ENCODE measurements at places on chromosomes 13 and 19.

GRCh38 chr13:20940083-20940482 is 37.5 kb upstream of the XPO4 start:
- no peak for DNase-seq

- no peak for DNase-seq
Measured at GRCh38 chr13:34647379-34648150, 294.5 kb upstream of the NBEA start.

- DNase-seq = no peak
Measured at GRCh38 chr13:95319551-95320274, 18.5 kb upstream of the ABCC4 start.

- DNase-seq = no peak
Measured at GRCh38 chr13:100022798-100023197, 41.2 kb downstream of the ZIC2 start.

- no peak for DNase-seq
Measured at GRCh38 chr19:35805526-35806102, 7.0 kb downstream of the PRODH2 start.

GRCh38 chr13:98222081-98222554 is 45.0 kb upstream of the RNF113B start:
- DNase-seq = no peak

GRCh38 chr13:91056746-91057145 is 290.7 kb upstream of the MIR17HG start:
- DNase-seq = no peak

- DNase-seq = no peak
Measured at GRCh38 chr19:11944656-11945055, 19.7 kb downstream of the ZNF700 start.

DNA sequence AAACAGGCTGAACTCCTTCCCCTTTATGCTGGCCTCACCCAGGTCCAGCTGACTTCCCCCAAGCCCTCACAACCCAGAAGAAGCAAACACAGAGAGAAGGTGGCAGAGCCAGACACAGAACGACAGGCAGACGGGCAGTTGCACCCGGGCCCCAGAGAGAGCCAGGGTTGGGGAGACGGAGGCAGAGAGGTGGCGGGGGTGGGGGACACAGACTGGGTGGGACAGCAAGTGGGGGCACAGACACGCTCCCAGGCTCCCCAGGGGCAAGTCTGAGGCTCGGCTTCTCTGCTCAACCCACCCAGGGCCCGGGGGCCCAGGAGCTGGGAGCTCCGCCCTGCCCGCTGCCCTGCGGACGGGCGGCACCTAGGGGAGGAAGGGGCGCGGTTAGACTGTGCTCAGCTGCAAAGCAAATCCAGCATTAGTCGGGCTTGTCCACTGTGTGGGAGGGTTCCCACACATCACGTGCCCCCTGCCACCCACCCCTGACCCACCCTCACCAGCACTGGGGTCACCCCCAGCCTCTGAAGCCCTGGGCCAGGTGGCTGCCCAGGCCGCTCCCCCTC is 31.3 kb upstream of the ASF1B start:
- peak; percentile 40 for DNase-seq

- DNase-seq = peak; percentile 34
Measured at GRCh38 chr19:1401138-1401888, at the start of gene GAMT. TSS of gene GAMT (minus strand) at chr19:1401542. CDS start at chr19:1401476, 66 bp downstream.

DNA sequence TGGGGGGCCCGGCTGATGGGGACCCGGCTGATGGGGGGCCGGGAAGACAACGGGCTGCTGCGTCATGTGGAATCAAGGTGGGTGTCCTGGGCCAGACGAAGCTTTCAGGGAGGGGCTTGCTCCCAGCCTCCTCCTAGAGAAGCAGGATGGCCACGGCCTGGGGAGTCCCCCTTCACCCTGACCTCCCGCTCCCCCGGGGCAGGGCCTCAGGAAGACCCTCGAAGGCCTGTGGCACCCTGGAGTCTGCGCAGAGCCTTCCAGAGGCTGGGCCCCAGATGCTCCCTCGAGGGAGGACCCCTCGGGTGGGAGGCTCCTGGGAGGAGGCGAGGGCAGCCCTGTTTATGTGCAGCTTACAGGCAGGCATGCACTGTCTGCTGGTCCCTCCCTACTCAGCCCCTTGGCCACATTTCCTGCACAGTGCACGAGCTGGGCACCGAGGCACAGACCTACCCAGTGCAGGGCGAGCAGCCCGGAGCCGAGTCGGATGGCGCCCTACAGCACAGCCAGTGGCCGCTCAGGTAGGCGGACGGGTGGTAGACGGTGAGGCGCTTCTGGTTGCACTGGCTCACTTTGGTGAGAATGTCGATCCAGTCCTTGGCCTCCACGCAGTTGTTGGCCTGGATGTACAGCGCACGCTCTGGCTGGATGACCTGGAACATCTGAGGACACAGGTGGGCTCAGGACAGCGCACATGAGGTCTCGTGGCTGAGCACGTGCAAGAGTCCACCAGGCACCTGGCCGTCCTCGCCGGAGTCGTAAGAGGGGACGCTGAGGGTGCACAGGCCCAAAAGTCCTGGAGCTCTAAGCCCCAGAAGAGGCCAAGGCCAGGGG is 22.4 kb upstream of the C13orf46 start:
- DNase-seq = no peak

DNA sequence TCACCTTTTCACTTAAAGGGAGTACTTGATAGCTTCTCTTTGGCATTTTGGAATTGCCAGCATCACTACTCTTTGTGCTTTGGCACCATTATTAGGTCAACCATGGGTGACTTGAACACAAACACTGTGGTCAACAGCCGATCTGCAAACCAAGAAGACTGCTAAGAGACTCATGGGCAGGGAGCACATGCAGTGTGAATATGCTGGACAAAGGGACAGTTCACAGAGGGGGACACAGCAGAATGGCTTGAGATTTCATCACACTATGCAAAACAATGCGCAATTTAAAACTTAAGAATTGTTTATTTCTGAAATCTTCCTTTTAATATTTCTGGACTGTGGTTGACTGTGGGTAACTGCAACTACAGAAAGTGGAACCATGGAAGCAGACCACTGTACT is 64.4 kb downstream of the LMO7 start:
- DNase-seq = no peak

- no peak for DNase-seq
Measured at GRCh38 chr13:111304041-111304544, 16.3 kb upstream of the TEX29 start.

DNA sequence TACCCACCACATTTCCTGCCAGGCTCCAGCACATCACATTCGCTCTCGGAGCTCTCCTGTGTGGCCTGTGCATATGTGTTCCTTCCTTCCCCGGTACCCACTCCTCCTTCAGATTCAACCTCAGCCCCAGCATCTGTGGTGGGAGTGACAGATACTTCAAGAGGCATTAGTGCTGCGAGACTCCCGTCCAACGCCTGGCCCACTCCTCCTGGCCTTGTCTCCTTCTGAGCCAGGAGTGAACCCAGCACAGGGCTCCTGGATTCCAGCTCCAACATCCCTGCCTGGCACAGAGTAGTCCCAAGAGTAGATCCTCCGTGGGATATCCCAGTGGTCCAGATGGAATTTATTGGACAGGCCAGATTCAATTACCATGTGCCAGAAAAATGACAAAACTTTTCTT is 55.9 kb downstream of the SACS start:
- DNase-seq = no peak

GRCh38 chr19:14758816-14759215 is 19.5 kb downstream of the ADGRE2 start:
- DNase-seq = no peak

- no peak for DNase-seq
Measured at GRCh38 chr13:38430796-38431195, 81.1 kb downstream of the UFM1 start.

- DNase-seq = no peak
Measured at GRCh38 chr13:97403893-97404750, 29.8 kb upstream of the RAP2A start.

- DNase-seq = peak; percentile 27
Measured at GRCh38 chr13:23960566-23961156, 63.4 kb upstream of the C1QTNF9B start.

GRCh38 chr19:2848616-2849015 is 7.3 kb downstream of the ZNF555 start:
- DNase-seq = no peak

DNA sequence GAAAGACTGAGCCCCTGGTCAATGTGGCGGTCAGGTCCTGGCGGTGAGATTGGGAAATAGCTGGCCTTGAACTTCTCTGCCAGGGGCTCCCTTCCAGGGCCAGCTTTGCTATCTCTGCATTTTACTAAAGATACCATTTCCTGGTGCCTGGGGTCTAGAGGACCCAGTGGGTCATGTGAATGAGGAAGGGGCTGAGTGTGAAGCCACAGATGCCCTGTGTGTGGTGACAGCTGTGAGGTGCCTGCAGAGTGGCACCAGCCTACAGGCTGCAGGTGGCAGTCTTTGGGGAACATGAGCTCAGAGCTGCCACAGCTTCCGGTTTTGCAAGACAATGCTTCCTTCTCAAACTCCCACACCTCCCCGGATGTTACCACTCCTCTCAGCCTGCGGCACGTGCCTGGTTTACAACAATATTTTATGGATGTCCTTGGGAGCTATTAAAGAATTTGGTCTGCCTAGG is 5.2 kb upstream of the MLNR start:
- peak; percentile 75 for DNase-seq

- no peak for DNase-seq
Measured at GRCh38 chr13:44363631-44364344, 9.8 kb upstream of the SERP2 start.

DNA sequence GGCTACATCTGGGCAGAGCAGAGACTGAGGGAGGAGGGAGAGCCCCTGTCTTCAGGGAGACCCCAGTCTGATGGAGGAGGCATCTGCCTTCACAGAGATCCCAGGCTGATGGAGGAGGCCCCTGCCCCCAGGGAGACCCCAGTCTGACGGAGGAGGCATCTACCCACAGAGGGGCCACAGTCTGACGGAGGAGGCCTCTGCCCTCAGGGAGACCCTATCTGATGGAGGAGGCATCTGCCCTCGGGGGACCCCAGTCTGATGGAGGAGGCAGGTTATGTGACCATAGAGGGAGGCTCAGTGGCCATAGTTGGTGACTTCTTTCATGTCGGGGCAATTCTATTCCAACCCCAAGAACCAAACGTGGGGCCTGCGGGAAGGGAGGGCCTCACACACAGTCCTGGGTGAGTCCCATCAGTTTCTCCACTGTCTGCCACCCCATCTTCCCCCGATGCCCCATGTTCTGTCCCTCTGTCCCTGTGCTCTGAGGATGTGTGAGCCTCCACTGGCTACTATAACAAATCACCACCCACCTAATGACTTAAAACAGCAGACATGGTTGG is 14.3 kb downstream of the MISP start:
- no peak for DNase-seq

GRCh38 chr19:10206226-10206885 is 11.6 kb upstream of the DNMT1 start:
- DNase-seq = peak; percentile 43

DNA sequence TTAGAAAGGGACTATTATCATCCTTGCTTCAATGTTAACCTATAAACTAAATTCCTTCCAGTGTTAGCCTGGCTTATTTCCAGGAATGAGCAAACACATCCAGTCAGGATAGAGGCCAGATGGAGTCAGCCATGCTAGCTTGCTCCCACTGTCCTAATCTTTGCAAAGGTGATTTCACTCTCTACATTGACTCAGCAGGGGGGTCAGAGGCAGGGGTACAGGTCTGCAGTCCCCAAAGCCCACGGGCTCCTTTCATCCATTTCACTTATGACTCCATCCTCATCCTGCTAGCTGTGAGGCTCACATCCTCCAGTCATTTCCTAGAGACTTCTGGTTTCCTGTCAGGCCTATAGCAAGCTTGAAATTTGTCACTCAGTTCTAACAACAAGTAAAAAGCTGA is 63.4 kb upstream of the CEACAM8 start:
- no peak for DNase-seq

GRCh38 chr13:99067159-99067985 is 89.5 kb upstream of the DOCK9 start:
- DNase-seq = no peak

DNA sequence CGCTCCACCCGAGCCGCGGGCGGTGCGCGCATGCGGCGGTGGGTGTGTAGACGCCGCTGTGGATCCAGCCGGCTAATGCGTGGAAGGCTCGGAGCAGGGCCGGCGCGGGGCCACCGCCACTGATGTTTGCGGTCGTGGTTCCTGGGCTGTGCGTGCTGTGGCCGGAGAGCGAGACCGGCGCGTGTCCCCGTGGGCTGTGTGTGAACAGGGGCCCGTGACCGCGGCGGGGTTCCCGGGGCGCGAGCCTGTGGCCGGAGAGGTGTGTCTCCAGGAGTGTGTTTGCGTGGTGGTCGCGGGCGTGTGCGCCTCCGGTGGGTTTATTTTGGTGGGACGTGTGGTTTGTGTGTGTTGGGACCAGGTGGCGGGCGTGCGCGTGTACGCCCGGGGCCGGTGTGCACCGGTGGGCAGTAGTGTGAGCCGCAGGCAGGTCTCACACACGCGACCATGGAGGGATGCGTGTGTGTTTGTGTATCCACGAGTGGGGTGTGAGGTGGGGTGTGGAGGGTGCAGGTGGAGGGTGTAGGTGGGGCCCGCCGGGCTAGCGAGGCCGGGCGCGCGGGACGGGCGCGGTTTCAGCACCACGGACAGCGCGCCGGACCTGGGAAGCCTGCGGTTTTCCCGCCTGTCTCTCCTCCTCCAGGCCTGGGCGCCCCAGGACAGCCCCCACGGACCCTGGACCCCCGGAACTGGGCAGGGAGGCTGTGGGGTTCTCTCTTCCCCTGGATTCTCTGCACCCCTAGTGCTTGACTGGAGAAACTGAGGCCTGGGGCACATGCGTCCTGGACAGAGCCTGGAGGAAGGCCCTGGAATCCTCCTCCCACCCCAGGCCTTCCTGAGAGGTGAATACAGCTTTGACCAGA is 1.6 kb downstream of the HCN2 start:
- peak; percentile 39 for DNase-seq

DNA sequence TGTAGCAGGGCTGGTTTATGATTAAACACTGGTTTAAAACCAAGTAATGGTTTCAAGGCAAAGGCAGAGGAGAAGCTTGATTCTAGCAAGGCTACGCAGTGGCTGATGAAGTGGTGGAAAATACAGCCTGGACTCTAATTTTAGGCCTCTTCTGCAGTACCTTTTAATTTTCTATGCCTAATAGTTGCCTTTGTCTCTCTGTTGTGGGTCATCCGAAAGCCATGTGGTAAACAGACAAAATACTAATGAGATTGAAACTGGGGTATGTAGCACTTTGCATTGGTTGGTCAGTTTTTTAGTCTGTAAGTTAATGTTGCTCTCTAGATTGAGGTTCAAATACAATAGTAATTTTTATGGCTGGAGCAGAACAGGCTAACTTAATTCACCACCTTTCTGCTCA is 3.3 kb downstream of the LMO7 start:
- no peak for DNase-seq

- DNase-seq = no peak
Measured at GRCh38 chr13:71306821-71307220, 560.2 kb downstream of the DACH1 start.

DNA sequence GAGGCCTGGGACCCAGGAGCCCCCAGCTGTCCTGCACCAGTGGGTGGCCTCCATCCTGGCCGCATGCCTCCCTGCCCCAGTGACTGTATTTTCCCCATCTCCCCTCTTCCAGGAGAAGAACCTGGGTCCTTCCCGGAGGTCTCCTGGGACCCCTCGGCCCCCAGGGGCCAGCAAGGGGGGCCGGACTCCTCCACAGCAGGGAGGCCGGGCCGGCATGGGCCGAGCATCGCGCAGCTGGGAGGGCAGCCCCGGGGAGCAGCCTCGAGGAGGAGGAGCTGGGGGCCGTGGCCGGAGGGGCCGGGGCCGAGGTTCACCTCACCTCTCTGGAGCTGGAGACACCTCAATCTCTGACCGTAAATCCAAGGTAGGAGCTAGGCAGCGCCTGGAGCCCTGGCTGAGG is 4.2 kb downstream of the CCDC9 start:
- DNase-seq = no peak
